Activated CD4-positive, CD25-positive, alpha-beta regulatory T cell (primary cell): ENCODE measurements at places on chromosomes 6 and 20.

DNA sequence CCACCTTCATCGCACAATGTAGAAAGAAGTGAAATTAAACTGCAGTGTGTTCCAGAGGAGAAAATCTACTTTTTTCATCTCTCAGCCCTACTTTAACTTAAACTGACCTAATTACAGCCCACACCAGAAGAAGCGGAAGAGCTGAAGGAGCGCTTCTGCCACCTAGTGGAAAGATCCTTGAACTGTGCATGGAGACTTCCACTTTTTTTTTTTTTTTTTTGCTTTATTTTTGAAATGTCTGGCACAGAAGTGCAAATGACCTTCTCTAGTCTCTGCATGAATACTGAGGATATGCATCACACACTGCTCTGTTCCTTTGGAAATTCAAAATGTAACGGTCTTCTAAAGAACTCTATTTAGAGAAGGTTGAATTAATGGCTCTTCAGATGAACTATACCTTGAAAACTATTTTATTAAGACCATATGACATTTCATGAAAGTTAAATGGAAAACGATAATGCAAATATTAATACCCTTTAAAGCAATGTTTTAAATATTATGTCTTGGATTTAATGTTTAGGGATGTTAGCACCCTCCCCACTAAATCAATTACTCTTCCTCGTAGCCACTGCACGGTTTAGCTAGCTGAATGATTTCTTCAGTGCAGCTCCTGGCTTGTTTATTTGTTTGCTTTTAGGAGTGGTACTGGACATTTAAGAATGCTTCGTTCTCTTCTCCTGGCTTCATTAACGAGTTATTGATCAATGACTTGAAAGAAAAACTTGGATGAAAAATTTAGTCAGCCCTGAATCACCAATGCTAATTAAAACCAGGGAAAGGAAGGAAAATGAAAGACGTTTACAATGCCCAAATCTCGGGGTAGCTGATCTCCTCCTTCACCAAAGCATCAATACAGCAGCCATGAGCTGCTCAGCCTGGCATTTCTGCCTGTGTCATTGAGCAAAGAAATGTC, 569.6 kb upstream of the GJE1 start:
- DNase-seq: peak; percentile 7

DNA sequence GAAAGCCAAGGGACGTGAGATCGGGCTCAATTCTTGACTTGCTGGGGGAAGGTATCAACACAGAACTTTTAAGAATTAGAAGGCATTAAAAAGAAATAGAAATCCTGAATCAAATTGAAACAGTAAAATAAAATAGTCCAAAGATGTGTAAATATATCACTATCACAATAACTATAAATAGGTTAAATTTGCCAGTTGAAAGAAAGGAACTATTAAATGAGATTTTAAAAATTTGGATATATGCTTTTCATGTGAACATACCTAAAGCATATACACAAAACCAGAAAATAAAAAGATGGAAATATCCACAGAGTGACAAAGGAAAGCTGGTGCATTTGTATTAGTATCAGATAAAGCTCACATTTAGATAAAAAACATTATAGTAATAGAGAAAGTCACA, 152.4 kb upstream of the ESR1 start:
- DNase-seq: no peak

DNA sequence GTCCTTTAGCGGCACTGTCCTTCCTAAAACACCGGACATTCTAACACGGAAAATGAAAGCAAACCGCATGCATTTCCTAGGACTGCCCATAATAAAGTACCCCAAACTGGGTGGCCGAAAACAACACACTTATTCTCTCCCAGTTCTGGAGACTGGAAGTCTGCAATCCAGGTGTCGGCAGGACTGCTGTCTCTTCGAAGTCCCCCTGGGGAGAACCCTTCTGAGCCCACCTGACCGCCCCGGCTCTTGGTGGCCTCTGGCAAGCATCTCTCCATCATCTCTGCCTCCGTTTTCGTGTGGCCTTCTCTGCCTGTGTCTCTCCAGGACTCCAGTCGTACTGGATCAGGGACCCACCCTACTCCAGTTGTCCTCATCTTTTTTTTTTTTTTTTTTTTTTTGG, 55.4 kb downstream of the SYNJ2 start:
- DNase-seq: no peak

GRCh38 chr20:47380481-47380880, 24.0 kb upstream of the ZMYND8 start:
- no peak for DNase-seq

DNA sequence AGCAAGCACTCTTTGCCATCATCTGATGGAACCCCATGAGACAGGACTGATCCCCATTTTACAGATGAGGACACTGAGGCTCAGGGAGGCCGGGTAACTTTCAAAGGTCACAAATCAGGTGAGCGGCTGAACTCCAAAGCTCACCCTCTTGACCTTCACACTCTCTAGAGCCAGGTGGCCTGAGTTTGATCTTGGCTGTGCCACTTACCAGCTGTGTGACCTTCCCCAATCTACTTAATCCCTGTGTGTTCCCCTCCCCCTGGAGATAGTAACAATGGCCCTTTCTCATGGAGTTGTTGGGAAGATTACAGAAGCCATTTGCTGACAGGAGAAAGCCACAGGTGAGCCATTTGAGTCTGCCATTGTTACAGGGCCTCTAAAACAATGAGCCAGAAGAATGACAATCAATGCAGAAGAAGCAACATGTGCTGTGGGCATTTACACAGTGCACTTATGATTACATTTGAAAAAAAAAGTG, 34.5 kb downstream of the BMP7 start:
- no peak for DNase-seq

GRCh38 chr6:53310771-53311585, 37.8 kb downstream of the ELOVL5 start:
- DNase-seq: no peak
